ENCODE measurements at places on chromosomes 4 and X.

DNA sequence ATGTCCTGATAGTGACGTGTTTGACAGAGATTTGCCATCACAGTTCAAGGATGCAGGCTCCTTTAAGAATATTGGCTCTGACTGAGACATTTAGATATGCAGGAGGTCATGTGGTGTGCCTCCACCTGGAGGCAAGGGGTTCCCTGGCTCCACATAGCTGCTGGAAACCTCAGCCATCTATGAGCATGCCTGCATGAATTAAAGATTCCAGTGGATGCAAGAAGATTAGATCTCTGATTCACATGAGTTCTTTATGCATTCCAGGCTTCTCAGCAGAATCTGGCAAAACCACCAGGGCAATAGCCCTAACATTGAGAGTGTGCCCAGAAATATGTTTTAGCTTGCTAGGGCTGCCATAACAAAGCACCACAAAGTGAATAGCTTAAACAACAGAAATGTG is 298.5 kb upstream of the AADAT start:
- DNase-seq = no peak

- no peak for DNase-seq
Observed at GRCh38 chr4:140874056-140874455, 117.9 kb upstream of the TBC1D9 start.

GRCh38 chr4:7428261-7429068 is 6.3 kb downstream of the PSAPL1 start:
- no peak for DNase-seq

- no peak for DNase-seq
Observed at GRCh38 chr4:78753091-78753490, 23.1 kb upstream of the BMP2K start.

- DNase-seq = no peak
Observed at GRCh38 chr4:119100655-119101054, 35.0 kb upstream of the MYOZ2 start.

- no peak for DNase-seq
Observed at GRCh38 chrX:134181275-134181660, 55.7 kb upstream of the CCDC160 start.

DNA sequence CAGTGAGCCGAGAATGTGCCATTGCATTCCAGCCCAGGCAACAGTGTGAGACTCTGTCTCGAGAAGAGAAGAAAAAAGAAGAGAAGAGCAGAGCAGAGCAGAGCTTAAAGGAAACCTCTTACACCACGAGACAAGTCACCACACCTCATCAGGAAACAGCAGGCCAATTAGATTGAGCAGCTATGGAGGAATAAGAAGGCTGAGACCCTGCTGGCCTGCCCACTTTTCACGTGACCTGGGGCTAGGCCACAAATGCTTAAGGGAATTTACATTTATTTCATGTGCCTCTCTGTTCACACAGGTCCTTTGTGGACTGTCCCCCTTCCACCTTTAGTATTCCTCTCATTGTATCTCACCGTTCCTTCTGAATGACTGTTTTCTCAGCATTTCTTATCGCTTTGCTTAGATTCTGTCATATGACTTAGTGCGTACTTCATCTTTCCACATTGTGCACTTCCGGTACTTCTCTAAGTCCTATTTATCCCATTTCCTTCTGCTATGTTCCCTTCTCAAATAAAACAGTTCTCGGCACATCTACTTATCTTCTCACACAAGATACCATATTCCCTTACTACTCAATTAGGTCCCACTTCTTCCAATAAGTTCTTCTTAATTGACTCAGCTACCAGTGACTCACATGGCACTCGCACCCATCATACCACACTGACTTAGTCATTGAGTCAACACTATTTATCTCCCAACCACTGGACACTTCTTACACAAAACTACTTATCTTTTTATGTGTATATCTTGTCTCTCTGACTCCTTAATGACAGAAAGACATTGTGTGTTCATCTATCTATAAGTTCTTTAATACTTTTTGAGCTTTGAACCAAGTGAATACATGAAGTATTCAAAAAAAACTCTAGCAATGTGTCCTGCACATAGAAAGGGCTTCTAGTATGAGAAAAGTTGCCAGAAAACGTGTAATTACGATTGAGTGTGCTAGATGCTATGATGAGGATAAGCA is 11.0 kb downstream of the CUL4B start:
- peak; percentile 64 for DNase-seq

GRCh38 chrX:154084449-154085300 is 12.8 kb downstream of the MECP2 start:
- DNase-seq = no peak

- DNase-seq = no peak
Observed at GRCh38 chrX:131739823-131740222, 195.9 kb downstream of the OR13H1 start.

- no peak for DNase-seq
Observed at GRCh38 chr4:11105715-11106114, 323.0 kb downstream of the HS3ST1 start.

DNA sequence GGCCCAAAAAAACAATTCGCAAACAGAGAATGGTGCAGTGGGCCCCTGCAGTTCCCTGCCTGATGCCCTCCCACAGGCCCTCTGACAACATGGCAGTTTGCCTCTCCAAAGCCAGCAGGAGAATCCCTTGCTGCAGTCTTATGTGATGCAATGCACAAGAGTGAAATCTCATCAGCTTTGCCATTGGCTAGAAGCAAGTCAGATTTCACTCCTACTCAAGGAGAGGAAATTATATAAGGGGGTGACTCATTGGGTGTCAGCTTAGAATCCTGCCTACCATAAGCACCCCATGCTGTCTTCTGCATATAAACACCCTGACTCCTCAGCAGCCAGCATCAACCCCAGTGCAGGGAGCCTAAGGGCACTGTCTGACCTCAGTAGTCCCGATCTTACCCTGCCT is 157.3 kb upstream of the LDB2 start:
- DNase-seq = peak; percentile 87

- no peak for DNase-seq
Observed at GRCh38 chr4:47462799-47463234, 685 bp downstream of the COMMD8 start.

DNA sequence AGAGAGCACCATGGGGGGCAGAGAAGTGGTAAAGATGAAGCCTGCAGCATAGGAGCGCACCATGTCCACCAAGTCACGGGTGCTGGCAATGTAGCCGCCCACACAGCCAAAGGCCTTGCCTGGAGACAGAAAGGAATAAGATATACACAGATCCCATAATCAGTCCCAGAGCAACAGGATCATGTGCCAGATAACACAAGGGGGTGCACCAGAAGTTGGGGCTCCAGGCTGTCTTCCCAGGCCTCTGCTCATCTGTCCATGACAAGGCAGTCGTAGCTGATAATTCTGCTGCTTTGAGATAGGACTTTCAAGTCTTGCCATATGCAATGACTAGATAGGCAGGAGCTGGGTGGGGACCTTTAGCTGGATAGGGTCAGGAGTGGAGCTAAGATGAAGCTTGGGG is 14.7 kb downstream of the APEX2 start:
- no peak for DNase-seq

- DNase-seq = no peak
Observed at GRCh38 chr4:105543346-105543745, 9.1 kb upstream of the ARHGEF38 start.

- DNase-seq = no peak
Observed at GRCh38 chr4:95231681-95232080, 317.1 kb downstream of the UNC5C start.

DNA sequence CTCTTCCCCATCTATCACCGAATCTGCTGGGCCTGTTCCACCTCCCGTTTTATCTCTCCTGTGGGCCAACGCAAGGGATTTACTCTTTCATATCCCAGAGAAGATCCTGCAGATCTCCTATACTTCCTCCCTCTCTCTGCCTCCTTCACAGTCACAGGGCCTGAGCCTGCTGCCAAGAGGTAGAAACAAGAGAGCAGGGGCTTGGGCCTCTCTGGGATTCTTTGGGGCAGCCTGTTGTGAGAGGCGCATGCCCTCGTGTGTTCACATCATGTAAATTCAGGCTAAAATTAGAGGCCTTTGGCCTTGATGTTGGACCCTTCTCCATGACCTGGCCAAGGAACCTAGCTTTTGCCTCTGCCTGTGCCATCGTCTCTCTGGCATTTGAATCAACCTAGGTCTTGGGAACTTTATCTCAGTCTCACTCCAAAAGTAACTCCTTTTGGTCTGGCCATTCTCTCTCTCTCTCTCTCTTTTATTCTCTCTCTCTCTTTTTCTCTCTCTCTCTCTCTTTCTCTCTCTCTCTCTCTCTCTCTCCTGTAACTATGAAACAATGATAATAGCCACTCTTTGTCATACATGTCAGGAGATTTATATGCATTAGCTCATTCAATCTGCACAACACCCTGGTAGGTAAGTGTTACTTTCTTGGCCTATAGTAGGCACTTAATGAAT is 20.0 kb upstream of the EFNB1 start:
- no peak for DNase-seq

GRCh38 chrX:46325312-46325877 is 219.8 kb downstream of the ZNF674 start:
- no peak for DNase-seq

DNA sequence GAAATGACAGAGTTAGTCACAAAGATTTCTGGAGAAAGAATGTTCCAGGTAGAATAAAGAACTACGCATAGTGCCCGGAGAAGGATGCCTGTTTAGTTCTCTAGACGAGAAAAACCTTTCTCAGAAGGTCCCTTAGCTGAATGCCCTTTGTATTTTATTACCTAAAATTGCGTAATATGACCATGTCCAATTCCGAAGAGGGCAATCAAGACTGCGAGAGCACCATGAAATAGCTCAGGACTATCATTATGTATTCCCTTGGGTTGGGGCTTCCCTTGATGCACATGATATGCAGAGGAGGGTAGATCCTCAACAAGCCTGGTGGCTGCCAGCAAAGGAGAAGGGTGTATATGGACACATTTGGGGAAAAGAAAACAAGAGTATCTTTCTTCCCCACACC is 358.1 kb upstream of the FTHL17 start:
- no peak for DNase-seq

GRCh38 chr4:15777697-15778288 is 335 bp upstream of the CD38 start:
- DNase-seq = no peak

GRCh38 chr4:80086296-80086695 is 13.3 kb upstream of the ANTXR2 start:
- no peak for DNase-seq

DNA sequence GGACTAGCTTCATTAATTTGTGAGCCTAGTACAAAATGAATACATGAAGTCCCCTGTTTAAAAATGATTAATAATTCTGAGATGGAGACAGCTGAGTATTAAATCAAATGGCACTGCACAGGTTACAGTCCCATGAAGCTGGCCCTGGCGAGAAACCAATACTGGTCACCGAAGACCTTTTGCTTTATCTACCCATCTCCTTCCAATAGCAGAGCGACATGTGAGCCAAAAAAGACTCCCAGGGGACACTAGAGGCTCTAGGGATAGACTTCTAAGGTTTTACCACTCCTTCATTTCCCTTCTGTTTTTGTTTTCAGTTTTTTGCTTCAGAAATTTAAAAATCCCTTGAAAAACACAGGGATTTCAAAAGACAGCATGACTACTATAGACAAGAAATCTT is 97.0 kb upstream of the CCSER1 start:
- DNase-seq = no peak

DNA sequence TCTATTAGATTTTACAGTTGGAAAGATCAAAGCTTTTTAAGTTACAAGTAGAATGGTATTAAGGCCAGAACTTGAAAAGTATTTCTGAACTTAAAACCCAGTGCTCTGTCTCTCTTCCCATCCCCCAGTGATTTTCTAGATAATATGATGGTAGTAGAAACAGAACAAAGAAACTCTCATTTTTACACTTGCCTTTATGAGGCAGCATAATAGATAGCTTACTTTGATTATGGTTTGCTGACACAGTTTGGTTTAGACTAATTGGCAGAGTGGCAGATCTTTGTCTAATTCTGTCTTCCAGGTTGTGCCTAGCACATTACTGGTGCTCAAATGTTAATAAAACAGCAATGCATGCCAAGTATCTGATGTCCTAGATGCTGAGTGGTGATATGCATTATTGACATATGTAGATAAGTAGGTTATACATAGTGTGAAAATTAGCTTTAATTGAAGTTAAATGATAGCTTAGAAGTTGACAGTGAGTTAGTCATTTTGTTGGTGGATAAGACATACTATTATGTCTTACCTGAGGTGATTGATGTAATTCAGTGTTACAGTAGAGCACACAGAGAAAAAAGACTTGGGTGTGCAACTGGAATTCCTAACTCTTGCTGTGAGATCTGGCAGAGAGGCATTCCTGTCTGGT is 4.3 kb upstream of the RAPGEF2 start:
- no peak for DNase-seq

DNA sequence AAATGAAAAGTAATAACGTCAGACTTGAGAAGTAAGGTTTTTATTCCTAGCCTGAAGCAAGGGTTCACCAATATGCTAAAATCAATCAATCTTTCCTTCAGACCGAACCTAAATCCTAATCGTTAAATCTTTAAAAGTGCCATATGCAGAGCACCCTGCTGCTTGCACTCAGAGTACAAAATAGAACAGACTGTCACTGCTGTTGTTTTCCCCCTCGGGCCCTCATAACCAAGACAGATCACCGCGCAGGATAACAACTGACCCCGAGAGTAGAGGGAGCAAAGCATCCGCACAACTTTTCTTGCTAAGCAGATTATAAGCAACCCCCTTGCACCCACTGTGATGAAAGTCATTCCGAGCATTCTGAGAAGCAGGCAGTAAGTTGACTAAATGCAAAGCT is 550.9 kb upstream of the NDST4 start:
- DNase-seq = no peak

DNA sequence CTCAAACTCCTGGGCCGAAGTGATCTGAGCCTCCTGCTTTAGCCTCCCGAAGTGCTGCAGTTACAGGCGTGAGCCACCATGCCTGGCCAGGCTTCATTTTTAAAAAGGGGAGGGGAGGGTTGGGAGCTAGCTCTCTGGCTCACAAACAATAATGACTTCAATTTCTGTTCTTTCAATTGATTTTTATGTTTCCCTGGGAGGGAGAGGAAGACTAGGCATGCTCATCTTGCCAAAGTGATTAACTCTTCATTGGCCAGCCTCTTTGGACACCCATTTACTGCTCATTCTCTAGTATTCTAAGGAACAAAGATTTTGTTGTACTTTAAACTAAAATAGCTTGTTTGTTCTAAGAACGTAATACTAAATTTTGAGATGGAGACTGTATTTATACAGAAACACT is 43.4 kb upstream of the TRIM2 start:
- DNase-seq = no peak

Measured in fibroblast of the conjunctiva (primary cell).